ENCODE measurements at places on chromosomes 6 and 20.

DNA sequence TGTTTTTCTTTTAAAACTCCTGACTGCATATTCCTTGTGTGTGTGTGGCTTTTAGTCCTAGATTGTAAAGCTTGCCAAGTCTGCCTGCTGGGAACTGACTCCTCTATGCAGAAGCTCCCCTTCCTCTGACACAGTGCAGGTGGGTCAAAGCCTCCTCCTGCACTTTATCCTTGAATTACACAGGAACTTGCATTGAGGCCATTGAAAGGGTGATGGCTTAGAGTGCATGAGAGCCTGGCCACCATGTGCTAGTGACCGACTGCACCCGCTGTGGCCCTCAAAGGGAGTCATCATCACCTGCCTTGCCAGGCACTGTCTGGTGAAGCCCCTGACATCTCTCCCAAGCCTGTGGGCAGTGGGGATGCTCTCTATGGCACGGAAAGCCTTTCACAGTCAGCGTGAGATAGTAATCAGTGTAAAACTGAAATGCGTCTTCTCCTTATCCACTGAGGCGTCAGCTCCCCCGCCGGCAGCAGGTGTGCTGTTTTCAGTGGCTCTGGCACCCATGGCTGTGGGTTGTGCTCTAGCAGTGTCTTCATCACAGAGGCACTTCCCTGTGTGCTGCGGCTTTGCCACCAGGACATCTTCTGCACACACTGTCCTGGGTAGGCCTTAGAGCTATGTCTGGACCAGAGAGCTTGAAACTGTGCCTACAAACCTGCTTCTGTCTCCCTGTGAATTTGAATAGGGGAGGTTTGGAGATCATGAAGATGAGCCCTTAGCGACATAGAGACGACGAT, 87.9 kb downstream of the THBS2 start:
- DNase-seq = no peak

DNA sequence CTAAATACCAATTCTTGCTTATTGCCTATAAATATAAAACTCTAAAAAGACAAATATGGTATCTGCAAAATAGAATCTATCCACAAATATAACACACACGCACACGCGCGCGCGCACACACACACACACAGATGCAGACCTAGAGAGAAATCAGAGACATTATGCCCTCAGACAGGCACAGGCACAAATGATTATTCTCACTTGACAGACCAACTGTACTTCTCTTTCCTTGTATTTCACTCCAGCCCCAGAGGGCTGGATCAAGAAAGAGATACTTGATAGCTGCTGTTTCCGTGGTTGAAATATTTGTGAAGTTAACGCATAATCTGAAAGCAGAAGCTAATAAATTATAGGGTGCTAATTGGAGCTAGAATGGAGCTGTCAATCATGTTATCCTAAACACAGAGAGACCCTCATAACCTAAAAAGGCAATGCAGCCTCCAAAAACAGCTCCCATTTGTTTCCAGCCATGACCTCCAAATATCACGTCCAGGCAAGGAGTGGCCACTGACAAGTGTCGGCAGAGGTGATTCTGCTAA, 11.5 kb downstream of the VGLL2 start:
- DNase-seq = no peak

GRCh38 chr6:130966344-130966980, 96.6 kb downstream of the EPB41L2 start:
- DNase-seq = no peak

GRCh38 chr6:156191895-156192294, 585.3 kb upstream of the ARID1B start:
- no peak for DNase-seq

GRCh38 chr6:30882759-30883684, 1.3 kb upstream of the DDR1 start:
- DNase-seq = no peak

GRCh38 chr6:4794140-4794707, 18.0 kb downstream of the CDYL start:
- DNase-seq = no peak

GRCh38 chr6:37205997-37206340, 36.0 kb downstream of the PIM1 start:
- DNase-seq = no peak

GRCh38 chr6:164252948-164253347, 838.4 kb downstream of the QKI start:
- no peak for DNase-seq

DNA sequence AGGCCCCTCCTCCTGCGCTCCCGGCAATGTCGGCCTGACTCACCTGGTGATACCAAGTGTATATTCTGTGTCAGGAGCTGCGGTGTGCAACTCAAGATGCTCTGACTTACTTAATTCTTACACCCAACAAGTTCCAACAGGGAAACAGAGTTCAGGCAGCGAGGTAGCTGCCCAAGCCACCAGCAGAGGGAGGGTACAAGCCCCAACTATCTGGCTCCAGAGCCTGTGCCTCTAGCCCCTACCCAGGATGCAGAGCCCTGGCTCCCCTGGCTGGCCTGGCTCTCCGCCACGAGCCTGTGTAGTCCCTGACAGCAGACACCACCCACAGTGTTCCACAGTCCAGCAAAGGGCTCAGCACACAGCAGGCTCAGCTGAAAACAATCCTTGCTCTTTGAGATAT, 34.9 kb downstream of the C20orf203 start:
- no peak for DNase-seq

- no peak for DNase-seq
These were observed 73.9 kb downstream of the PHACTR3 start for GRCh38 chr20:59678288-59678687.

- no peak for DNase-seq
These were observed 1.7 kb downstream of the JAG1 start for GRCh38 chr20:10671919-10672623.

DNA sequence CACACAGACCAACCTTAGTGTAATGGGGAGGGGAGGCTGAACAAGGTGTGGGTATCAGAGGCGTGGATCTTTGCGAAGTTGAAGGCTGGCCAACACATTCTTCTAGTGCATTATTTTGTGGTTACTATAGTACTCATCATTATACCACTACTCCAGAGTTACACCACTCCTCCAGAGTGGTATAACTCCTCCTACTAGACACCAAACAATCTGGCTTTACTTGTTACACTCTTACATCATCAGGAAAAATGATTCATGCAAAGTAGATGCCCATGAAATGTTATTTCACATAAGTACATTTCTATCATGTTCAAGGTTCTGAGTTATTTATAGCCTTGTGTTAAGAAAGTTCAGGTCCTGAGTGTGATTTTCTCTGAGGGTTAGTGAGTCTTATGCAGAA, 443.1 kb upstream of the OPRM1 start:
- DNase-seq = no peak

- no peak for DNase-seq
These were observed 7.9 kb upstream of the ZSCAN12 start for GRCh38 chr6:28407401-28407800.

GRCh38 chr6:141260627-141261015, 872.1 kb upstream of the GJE1 start:
- no peak for DNase-seq

DNA sequence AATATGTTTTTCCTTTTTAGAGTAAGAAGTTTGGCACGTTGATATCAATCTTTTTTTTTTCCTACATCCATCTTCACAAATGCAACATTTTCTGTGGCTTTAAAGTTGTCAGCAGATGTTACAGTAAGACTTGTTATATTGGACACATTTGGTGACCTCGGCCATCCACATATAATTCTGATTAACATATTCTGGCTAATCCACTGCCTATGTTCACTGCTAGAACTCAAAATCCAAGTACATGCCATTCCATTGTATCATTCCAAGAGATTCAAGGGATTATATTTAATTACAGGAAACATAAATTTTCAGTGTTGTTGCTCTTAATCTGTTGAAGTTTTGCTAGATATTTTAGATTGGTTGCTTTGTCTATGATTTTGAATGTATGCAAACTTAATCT, 367.6 kb downstream of the TENT5A start:
- no peak for DNase-seq

DNA sequence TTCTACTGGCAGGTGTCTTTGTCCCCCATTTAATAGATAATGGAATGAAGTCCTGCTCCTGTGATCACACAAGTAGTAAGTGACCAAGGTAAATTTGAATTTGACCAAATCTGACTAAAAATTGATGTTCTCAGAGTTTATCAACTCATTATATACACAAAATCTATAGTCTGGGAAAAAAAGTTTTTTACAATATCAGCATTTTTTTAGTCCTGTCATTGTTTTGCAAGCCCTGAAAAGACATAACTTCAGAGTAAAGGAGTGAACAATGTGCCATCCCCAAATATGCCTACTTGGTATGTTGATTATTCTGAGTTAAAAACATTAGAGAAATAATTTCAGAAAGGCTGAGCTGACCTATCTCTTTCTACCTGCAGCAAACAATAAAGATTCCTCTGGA, 114.2 kb downstream of the C6orf58 start:
- no peak for DNase-seq

DNA sequence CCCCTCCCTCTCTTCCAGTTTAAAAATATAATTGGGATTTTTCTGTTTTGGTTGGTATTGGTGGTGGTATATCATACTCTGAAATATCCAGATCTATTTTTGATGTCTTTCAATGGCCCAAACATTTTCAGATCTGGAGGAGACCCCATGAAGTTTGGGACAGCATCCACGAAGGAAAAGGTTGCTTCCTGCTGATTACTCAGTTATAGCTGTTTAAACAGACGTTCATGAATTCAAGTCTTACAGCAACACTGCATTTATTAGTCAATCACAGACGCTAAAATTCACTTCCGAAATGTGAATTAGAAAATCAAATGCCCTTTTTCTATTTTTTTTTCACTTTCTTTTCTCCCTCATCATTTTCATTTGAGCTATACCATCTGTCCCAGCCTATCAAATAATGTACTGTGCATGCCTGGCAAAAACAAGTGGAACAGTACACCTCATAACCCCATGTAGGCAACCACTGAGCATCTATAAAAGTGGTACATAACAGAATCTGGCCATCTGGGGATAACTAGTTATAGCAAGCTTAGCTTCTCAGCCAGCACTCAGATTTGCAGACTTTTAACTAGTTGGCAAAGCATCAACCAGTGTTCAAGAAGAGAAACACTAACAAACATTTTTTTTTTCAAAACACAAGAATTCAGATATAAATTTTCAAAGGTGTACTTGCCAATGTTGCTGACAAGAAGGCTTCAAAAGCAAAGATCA, 124.5 kb downstream of the HIVEP2 start:
- no peak for DNase-seq

- no peak for DNase-seq
These were observed 39.4 kb downstream of the MAP7 start for GRCh38 chr6:136510782-136511181.

- DNase-seq = no peak
These were observed 15.5 kb downstream of the ARMC12 start for GRCh38 chr6:35752330-35752729.

- no peak for DNase-seq
These were observed 1.8 kb downstream of the RIPOR2 start for GRCh38 chr6:24933868-24934401.

- DNase-seq = no peak
These were observed 95.3 kb downstream of the RNGTT start for GRCh38 chr6:88867841-88868731.

DNA sequence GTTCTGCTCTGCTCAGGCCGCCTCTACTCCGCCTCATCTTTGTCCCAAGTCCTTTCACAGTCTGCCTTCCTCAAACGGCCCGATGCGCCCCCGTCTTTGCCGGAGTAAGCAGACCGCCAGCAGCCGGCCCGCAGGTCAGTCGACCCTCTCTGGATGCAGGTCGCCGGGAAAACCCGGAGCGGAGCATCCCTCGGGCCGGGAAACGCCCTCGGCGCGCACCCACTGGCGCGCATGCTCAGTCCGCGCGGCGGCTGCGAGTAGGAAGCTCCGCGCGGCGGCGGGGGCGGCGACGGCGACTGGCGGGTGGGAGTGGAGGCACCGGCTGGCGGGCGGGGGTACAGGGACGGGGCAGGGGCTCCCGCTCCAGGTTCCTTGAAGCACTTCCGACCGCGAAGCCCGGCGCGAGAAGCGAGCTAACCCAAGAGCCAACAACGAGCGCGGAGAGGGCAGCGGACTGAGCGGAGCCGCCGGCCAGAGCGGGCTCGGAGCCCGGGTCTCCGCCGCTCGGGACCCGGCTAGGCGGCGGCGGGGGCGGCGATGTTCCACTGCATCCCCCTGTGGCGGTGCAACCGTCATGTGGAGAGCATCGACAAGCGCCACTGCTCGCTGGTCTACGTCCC, at the start of gene LRRC1:
Gene LRRC1 (plus strand): TSS at position 286 of the 620 bp plus-strand sequence. CDS start 252 bp downstream, at position 538.
- DNase-seq = peak; percentile 53

- DNase-seq = no peak
These were observed 131.5 kb downstream of the TFAP2C start for GRCh38 chr20:56760610-56761009.

DNA sequence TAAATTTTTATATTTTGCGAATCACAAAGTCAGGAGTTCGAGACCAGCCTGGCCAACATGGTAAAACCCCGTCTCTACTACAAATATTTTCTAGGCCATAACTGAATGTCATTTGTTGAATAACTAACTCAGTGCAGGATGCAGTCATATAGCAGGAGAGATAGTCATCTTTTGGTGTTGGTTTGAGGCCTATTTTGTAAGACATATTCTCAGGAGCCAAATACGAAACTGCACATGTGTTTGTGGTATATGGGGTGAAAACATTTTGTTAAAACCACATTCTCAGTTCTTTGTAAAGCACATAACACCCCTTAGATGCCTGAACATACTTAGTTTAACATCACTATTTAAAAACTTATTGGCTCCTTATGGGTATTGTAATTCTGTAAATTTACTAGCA, 4.7 kb upstream of the ENPP5 start:
- no peak for DNase-seq

DNA sequence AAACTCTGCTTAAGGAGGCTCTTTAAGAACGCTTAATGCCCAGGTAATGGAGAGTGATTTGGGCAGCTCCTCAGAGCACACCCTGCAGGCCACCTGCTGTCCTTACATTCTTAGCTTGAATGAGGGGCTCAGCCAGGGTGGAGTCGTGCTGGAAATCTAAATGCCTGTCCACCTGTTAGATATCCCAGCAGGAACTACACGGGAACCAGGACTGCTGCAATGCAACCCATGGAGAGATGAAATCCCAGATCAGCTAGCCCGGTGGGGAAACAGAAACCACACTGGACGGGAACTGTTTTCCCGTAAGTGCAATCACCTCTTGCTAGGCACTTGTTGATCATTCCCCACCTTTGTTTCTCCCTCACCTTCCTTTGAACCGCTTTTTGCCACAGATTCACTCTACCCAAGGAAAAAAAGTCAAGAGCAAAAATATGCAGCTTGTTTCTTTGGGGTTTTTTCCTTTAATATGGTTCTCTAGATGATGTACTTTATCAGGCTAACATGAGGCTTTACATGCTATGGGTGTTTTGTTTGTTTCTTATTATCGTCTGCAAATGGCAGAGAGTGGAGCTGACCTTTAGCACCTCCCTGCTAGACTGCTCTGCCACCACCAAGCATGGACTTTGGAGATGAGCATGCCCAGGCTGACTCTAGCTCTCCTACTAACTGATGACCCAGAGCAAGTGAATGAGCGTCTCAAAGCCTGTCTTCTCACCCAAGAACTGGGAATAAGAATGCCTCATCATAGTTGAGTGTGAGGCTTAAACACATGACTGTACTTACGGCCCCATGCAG, 125.9 kb upstream of the TNFAIP3 start:
- DNase-seq = no peak

All from activated CD4-positive, CD25-positive, alpha-beta regulatory T cell treated with anti-CD3 and anti-CD28 coated beads, Interleukin-2, amount 50 U/mL, for 16 hours (primary cell).